ENCODE measurements at places on chromosomes 4 and X.

GRCh38 chr4:96599752-96600151, 759.9 kb downstream of the PDHA2 start:
- no peaks in the 10 kb centered on the region for H3K36me3 ChIP-seq
- no peak overlapping the region for H3K4me3 ChIP-seq
- no peak for DNase-seq
- H3K27me3 ChIP-seq = no peaks in the 10 kb centered on the region
- no peaks in the 10 kb centered on the region for H3K4me1 ChIP-seq
- no peak overlapping the region for H3K27ac ChIP-seq

DNA sequence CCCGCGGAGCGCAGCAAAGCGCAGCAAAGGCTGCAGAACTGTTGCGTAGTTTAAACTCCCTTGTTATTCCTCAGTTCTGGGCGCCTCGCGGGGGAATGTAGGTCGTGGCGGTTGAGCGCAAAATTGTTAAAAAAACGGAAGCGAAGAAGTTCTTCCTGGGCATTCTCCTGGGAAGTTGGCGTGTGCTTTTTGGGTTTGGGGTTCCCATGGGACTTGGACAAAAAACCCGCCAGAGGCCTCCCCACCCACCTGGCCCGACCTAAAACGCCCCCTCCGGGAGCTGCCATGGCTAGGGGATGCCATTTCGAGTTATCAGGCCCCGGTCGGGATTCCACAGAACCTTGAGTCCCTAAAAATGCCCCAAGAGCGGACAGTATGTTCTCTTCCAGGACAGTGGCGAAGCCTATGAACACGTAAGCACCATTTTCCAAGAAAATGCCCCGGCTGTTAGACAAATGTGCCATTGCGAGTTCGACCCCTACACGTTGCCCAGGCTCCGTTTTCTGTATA, 8.9 kb downstream of the ZIC3 start:
- H3K36me3 ChIP-seq = no peaks in the 10 kb centered on the region
- H3K27ac ChIP-seq = no peak overlapping the region
- DNase-seq = no peak
- no peaks in the 10 kb centered on the region for H3K4me1 ChIP-seq
- peak overlapping the region; percentile 12 for H3K4me3 ChIP-seq

DNA sequence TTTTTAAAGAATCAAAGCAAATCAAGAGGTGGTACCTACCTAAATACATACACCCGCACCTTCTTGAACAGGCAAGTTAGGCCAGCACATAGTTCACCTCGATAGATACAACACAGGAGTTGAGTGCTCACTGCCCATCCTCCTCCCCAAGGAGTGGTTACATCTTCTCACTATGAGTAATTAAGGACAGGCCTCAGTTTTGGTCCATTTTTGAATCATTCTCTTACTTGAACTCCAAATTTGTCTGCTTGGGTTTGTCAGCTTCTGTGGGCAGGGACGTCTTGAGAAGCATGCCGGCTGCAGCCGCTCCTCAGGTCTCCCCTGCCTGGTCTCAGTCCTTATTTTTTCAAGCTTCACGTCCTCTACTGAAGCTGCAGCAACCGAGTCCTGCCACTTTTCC, 190.6 kb upstream of the RBPJ start:
- no peaks in the 10 kb centered on the region for H3K4me1 ChIP-seq
- no peak overlapping the region for H3K4me3 ChIP-seq
- H3K27ac ChIP-seq = no peak overlapping the region
- no peak for DNase-seq
- peaks cover 2% of the 10 kb centered on the region for H3K27me3 ChIP-seq
- H3K36me3 ChIP-seq = no peaks in the 10 kb centered on the region

- no peaks in the 10 kb centered on the region for H3K36me3 ChIP-seq
- peak overlapping the region; percentile 55 for H3K27ac ChIP-seq
- H3K4me3 ChIP-seq = no peak overlapping the region
- H3K27me3 ChIP-seq = no peaks in the 10 kb centered on the region
These were observed 112.5 kb downstream of the PDLIM5 start for GRCh38 chr4:94564252-94564651.

GRCh38 chrX:18203631-18204030, 17.1 kb downstream of the BEND2 start:
- H3K4me3 ChIP-seq = no peak overlapping the region
- H3K4me1 ChIP-seq = no peaks in the 10 kb centered on the region
- H3K36me3 ChIP-seq = no peaks in the 10 kb centered on the region
- no peak for DNase-seq

- no peak for DNase-seq
- H3K27me3 ChIP-seq = peaks cover 79% of the 10 kb centered on the region
- peaks cover 6% of the 10 kb centered on the region for H3K4me1 ChIP-seq
- H3K4me3 ChIP-seq = no peak overlapping the region
These were observed 591 bp upstream of the NWD2 start for GRCh38 chr4:37243722-37244582.

GRCh38 chrX:48460031-48460430, 10.0 kb downstream of the SLC38A5 start:
- H3K4me3 ChIP-seq = no peak overlapping the region
- no peak overlapping the region for H3K27ac ChIP-seq
- no peak for DNase-seq
- peaks cover 3% of the 10 kb centered on the region for H3K36me3 ChIP-seq
- peaks cover 8% of the 10 kb centered on the region for H3K4me1 ChIP-seq

- H3K27ac ChIP-seq = no peak overlapping the region
- H3K4me1 ChIP-seq = no peaks in the 10 kb centered on the region
- no peaks in the 10 kb centered on the region for H3K36me3 ChIP-seq
- H3K27me3 ChIP-seq = no peaks in the 10 kb centered on the region
These were observed 75.3 kb upstream of the PUDP start for GRCh38 chrX:7223271-7223670.

DNA sequence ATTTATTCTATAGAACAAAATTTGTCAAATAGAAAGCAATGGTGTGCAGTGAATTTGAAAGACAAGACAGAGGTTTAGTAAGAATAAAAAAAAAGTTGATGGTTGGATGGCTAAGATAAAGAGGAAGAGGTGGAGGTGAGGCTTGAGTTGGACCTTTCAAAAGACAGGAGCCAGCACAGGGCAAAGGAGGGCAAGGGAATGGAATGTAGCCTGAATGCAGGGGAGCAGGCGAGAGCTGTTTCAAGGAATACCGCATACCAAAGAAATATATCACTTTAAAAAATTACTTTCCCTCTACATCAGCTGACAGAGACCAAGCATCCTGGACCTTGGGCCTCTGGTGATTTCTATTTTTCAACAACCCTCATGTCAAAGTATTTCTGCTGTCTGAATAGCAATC, 38.0 kb upstream of the CXXC4 start:
- DNase-seq = no peak
- H3K27me3 ChIP-seq = peaks cover 4% of the 10 kb centered on the region
- no peak overlapping the region for H3K27ac ChIP-seq

DNA sequence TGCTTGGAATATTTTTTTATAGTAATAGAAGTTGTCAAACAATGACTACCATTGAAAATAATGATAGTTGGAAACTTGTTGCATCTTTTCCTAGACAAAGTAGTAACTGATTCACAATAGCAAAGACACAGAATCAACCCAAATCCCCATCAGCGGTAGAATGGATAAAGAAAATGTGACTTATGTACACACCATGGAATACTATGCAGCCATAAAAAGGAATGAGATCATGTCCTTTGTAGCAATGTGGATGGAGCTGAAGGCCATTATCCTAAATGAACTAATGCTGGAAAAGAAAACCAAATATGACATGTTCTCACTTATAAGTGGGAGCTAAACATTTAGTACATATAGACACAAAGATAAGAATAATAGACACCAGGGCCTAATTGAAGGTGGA, 49.7 kb downstream of the ATP10D start:
- no peak overlapping the region for H3K27ac ChIP-seq
- H3K36me3 ChIP-seq = peaks cover 32% of the 10 kb centered on the region
- H3K4me3 ChIP-seq = no peak overlapping the region
- H3K27me3 ChIP-seq = no peaks in the 10 kb centered on the region
- peaks cover 57% of the 10 kb centered on the region for H3K4me1 ChIP-seq

DNA sequence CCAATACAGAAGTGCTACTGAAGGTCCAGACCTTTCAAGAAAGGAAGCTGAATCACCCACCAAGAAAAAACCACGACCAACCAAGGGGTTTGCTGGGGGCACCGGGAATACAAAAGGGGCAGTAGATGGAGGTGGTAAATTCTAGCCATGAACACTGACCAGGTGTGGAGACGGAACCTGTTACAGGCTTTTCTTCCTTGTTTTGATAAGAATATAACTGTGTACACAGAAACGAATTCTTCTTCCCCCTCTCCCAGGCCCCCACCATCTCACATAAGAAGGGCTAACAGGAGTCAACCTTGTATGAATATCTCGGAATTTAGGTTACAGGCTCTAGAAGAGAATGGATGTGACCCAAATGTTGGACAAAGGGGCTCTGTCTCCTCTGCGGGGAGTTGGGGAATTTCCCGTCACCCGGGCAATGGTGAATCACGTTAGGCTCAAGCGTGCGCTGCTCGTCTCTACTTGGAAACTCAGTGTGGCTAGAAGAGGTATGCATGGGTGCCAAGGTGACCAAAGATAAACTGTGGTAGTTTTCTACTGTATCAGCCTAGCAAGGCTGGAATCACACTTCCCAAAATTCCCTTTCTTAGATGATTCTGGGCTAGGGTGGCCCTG, 87.0 kb downstream of the AFAP1 start:
- peak overlapping the region; percentile 58 for H3K27ac ChIP-seq
- peaks cover 38% of the 10 kb centered on the region for H3K36me3 ChIP-seq
- H3K27me3 ChIP-seq = no peaks in the 10 kb centered on the region
- peaks cover 46% of the 10 kb centered on the region for H3K4me1 ChIP-seq
- H3K4me3 ChIP-seq = no peak overlapping the region

DNA sequence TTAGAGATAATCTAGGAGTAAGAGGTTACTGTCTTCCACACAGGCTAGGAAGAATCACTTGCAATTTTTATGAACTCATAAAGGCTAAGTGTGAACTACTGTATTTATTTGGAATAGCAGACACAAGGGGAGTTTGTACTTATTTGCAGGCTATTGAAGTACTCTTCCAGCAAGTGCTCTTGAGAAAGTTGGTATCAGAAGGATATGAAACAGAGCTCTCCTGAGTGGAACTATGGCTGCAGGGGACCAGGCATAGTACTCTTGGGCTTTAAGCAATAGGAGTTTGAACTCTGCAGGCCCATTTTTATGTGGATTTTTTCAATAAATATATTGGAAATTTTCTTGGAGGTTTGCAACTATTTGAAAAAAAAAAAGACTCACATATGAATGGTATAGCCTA, 756.3 kb upstream of the ATOH1 start:
- H3K27ac ChIP-seq = no peak overlapping the region
- no peak for DNase-seq
- no peak overlapping the region for H3K4me3 ChIP-seq

GRCh38 chrX:117982694-117983392, 133.8 kb downstream of the KLHL13 start:
- no peak overlapping the region for H3K27ac ChIP-seq
- no peaks in the 10 kb centered on the region for H3K4me1 ChIP-seq
- no peak for DNase-seq
- no peak overlapping the region for H3K4me3 ChIP-seq
- H3K36me3 ChIP-seq = no peaks in the 10 kb centered on the region
- H3K27me3 ChIP-seq = peaks cover 1% of the 10 kb centered on the region

- no peaks in the 10 kb centered on the region for H3K27me3 ChIP-seq
- H3K4me1 ChIP-seq = no peaks in the 10 kb centered on the region
- H3K4me3 ChIP-seq = no peak overlapping the region
- no peak for DNase-seq
- H3K27ac ChIP-seq = no peak overlapping the region
These were observed 25.5 kb downstream of the MAGEA4 start for GRCh38 chrX:151938172-151938571.

GRCh38 chr4:53527326-53527725, 64.0 kb downstream of the LNX1 start:
- no peaks in the 10 kb centered on the region for H3K36me3 ChIP-seq
- DNase-seq = no peak
- no peak overlapping the region for H3K4me3 ChIP-seq
- H3K4me1 ChIP-seq = peaks cover 54% of the 10 kb centered on the region

DNA sequence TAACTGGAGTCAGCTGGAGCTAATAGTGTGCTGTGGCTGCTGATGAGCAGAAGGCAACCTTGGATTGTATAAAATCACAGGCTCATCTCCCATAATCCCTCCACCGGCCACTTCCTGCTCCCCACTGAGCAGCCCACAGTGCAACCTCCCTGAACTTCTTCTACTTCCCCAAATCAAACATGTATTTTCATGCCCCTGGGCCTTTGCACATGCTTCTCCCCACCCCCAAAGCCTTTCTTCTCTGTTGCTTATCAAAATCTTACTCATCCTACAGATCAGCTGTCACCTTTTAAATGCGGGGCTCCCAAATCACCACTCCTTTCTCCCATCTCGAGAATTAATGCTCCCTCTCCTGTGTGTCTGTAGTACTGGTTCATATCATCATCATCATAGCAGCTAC, 35.8 kb downstream of the RHOH start:
- no peaks in the 10 kb centered on the region for H3K27me3 ChIP-seq
- H3K4me1 ChIP-seq = no peaks in the 10 kb centered on the region
- no peak overlapping the region for H3K27ac ChIP-seq
- no peak overlapping the region for H3K4me3 ChIP-seq

DNA sequence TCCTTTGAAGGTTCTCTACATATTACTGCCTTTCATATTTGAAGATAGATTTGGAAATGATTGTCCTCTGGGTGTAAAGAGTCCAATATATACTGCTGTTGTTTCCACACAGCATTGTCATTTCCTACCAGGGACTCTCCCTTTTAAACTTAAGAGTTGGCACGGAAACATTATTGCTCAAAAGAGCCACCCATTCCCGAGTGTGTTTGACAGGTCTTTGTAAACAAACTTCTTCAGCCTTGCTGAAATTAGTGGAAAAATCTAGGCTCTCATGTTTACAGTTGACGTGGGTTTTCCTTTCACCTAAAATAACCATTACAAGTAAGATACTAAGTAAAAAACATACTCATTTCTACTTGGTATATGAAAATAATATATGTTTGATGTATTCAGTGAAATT, 111.4 kb upstream of the LIMCH1 start:
- no peak overlapping the region for H3K27ac ChIP-seq
- peaks cover 14% of the 10 kb centered on the region for H3K27me3 ChIP-seq
- H3K4me1 ChIP-seq = peaks cover 42% of the 10 kb centered on the region
- DNase-seq = no peak
- no peaks in the 10 kb centered on the region for H3K36me3 ChIP-seq

- H3K4me3 ChIP-seq = no peak overlapping the region
- H3K27me3 ChIP-seq = peaks cover 3% of the 10 kb centered on the region
- H3K36me3 ChIP-seq = no peaks in the 10 kb centered on the region
- H3K4me1 ChIP-seq = no peaks in the 10 kb centered on the region
- DNase-seq = no peak
These were observed 6.3 kb upstream of the OTUD4 start for GRCh38 chr4:145186729-145187128.

- H3K27ac ChIP-seq = no peak overlapping the region
- no peak overlapping the region for H3K4me3 ChIP-seq
- no peaks in the 10 kb centered on the region for H3K36me3 ChIP-seq
- no peak for DNase-seq
- H3K4me1 ChIP-seq = peaks cover 53% of the 10 kb centered on the region
These were observed 96.3 kb downstream of the MAML3 start for GRCh38 chr4:140057701-140058100.

DNA sequence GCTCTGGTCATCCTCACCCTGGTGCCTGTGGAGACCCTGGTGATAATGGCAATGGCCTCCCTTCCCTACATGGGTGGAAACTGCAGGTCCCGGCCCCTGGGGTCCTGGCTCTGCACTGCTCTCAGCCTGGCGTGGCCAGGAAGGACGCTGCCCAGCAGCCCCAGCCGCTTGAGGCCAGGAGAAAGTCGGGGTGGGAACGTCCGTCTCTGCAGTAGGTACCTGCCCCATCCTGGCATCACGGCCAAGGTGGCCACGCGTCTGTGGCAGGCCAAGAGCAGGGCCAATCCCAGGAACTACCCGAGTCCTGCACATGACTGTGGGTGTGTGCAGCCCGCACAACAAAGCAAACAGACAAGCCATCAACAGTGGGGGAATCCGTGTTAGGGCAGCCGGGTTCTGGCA, 33.8 kb downstream of the FGFRL1 start:
- no peak overlapping the region for H3K4me3 ChIP-seq
- no peaks in the 10 kb centered on the region for H3K36me3 ChIP-seq
- peak overlapping the region; percentile 96 for H3K27ac ChIP-seq
- H3K27me3 ChIP-seq = no peaks in the 10 kb centered on the region
- peaks cover 61% of the 10 kb centered on the region for H3K4me1 ChIP-seq

Measured in chondrocyte (in vitro differentiated cells).